ENCODE measurements at places on chromosomes 11 and 22. TPM values are rescaled to one million over a fixed set of nuclear protein-coding genes. Genes with fewer than 3 reads are reported as not detected.

YPEL4 gene
- total RNA-seq: 0.35 TPM

CBX6 gene
- total RNA-seq: 28.3 TPM

ZNF280B gene
- 1.9 TPM for total RNA-seq

LAYN gene
- 61.1 TPM for total RNA-seq

CCDC87 gene
- total RNA-seq: 0.35 TPM

GRCh38 chr22:47448231-47449223 lies 686.1 kb downstream of the TBC1D22A start:
- no peak for DNase-seq

- DNase-seq: no peak
These were observed 187.3 kb upstream of the SYT13 start for GRCh38 chr11:45473341-45473895.

GRCh38 chr11:22516111-22516510 lies 109.5 kb downstream of the FANCF start:
- DNase-seq: no peak

GRCh38 chr11:76808171-76808570 lies 25.0 kb downstream of the TSKU start:
- DNase-seq: no peak

- no peak for DNase-seq
These were observed 31.6 kb downstream of the ZNF214 start for GRCh38 chr11:6988506-6988905.

- DNase-seq: no peak
These were observed 203.3 kb downstream of the MAML2 start for GRCh38 chr11:96139691-96140090.

DNA sequence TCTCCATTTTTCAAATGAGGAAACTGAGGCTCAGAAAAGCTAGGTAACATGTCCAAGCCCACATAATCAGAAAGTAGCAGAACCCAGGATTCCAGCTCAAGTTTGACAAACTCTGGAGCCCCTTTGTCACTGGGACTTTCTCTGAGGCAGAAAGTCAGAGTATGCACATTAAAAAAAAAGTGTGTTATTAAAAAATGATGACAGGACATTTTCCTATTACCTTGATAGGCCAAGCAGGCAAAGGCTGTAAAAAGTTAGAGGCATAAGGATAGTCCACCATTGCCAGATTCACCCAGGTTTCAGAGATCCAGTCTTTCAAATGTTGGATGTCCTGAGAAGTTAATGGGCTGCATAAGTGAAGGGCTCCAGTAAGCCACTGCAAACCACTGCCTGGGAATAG lies 51.4 kb downstream of the PRCP start:
- no peak for DNase-seq

GRCh38 chr11:29125606-29126005 lies 891.2 kb downstream of the KCNA4 start:
- peak; percentile 25 for DNase-seq

DNA sequence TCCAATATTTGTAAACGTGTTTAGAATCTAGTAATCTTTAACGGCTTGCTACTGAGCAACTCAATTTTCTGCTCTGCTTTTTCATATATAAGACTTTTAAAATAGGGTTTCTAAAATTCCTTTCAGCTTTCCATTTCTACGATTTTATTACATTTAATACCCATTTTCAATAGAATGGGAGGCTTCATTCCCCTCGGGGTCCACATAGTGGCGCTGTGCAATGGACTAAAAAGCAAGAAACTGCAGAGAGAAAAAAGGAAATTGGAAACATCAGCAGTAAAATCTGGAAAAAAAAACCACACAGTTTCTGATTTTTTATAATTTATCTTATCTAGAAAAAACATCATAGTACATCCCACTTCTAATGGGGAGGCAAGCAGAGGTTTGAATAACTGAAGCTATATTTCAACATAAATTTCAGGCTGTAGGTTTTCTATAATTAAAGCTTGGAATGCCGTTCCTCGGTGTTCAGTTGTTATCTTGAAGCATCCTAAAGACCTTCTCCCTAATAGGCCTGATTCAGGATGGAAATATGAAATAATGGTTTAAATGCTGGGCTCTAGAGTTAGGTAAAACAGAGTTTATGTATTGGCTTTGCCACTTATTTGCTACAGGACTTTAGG lies 18.7 kb upstream of the JHY start:
- DNase-seq: peak; percentile 27

- no peak for DNase-seq
These were observed 16.1 kb downstream of the COMMD9 start for GRCh38 chr11:36273110-36273509.

- DNase-seq: no peak
These were observed 4.9 kb downstream of the CRYAB start for GRCh38 chr11:111906680-111907079.

- DNase-seq: no peak
These were observed 279.9 kb downstream of the FAT3 start for GRCh38 chr11:92504534-92504933.

DNA sequence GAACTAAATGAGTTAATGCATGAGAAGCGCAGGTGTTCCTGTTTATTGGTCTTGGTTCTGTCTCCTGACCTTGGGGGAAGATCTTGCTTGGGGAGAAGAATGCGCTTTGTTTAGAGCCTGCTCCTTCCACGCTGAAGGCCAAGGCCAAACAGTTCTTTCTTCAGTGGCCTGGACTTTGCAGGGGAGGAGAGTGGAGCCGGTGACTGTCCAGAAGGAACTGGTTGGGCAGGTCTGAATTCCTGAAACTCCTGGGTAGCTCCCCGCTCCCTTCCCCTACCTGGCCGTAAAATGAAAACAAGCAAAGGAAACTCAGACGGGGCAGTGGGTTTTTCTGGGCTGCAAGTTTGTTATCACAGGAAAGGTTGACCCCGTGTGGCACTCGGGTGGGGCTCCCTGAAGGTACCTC lies 3.6 kb downstream of the ARHGAP8 start:
- peak; percentile 55 for DNase-seq

GRCh38 chr22:43109921-43110443 lies 568 bp upstream of the BIK start:
- no peak for DNase-seq

DNA sequence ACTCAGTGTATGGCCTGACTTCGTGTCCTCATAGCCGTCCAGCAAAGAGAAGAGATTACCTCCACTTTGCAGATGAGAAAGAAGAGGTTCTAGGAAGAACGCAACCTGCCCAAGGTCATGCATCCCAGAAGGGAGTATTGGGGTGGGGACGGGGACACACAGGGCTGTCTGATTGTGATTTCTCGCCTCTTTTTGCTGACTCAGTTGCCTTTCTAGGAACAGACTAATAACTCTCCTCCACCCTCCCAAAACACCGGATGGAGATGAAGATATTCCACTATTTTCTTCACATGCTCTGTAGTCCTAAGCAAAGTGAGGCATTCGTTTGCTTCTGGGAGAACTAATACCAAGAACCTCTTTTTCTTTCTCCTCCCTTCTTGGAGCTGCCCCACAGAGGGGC lies 529.3 kb downstream of the MIAT start:
- no peak for DNase-seq
